ENCODE measurements at places on chromosomes 7 and 10. TPM values are rescaled to one million over a fixed set of nuclear protein-coding genes. Genes with fewer than 3 reads are reported as not detected.

Gene GRID2IP
- not detected for total RNA-seq

Gene TEX36
- total RNA-seq: not detected

DNA sequence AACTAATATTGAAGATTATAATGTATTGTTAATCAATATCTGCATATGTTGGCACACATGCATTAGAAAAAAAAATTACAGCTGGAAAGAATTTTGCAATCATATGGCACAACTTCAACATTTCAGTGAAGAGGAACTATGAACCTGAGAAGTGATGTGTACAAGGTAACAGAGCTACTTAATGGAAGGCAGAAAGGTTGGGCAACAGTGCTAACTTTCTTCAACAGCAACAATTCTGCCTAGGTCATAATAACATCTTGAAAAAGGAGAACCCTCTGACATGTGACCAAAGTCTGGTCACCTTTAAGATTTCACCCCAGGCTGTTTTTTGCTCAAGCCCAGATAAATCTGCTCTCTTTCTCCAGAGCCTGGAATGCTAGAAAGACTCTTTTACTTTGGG lies 47.9 kb upstream of the SKAP2 start:
- DNase-seq: no peak

DNA sequence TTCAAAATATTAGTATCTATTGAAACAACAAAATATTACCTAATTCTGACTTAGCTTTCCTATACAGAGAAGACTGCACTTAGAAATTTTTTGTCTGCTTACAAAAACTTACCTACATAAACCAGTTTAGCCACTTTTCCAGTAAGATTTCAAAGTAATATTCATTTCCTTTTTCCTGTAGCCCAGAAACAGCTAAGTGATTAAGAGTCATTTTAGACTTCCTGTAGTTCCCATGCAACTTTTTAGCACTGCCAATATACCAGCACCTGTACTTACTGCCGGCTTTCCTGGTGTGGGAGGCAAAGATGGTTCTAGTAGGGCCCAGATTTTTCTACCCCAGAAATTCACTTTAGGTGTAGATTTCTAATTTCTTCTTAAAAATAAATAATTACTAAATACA lies 21.8 kb downstream of the NT5C2 start:
- DNase-seq: no peak

DNA sequence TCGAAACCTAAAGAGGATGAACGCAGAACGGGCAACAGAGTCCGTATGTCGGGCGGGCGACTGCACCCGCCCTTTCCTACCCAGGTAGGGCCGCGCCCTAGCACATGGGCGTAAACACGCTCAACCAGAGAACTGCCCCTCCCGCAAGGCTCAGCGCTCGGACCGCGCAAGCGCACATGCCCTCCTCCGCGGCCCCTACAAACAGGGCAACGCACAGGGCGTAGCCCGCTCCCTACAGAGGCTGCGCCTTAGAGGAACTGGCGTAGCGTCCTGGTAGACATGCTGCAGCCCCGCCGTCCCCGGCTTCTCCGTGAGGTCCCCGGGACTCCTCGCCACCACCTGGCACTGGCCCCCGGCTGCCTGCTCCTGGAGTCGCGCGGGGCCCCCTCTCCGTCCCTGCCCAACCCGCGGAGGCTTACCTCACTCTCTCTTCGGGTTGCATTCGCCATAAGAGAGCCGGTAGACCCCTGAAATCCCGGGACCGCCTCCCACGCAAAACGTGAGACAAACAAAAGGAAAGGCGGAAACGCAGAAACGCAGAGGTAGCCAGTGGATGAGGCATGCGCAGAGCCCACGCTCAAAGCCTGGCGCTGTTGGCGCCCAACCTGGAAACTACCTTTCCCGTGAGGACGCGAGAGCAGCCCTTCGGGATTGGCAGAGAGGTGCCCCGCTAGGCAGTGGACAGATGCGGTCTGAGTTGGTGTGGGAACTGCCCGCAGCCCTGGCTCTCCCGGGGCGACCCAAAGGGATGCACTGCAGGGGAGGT lies at the start of gene ZNF33B:
Gene ZNF33B (minus strand): TSS at position 516 of the 766 bp plus-strand sequence. CDS start 1,642 bp downstream, outside the sequence.
- peak; percentile 97 for DNase-seq

GRCh38 chr7:36880108-36880507 lies 155.8 kb upstream of the AOAH start:
- no peak for DNase-seq

DNA sequence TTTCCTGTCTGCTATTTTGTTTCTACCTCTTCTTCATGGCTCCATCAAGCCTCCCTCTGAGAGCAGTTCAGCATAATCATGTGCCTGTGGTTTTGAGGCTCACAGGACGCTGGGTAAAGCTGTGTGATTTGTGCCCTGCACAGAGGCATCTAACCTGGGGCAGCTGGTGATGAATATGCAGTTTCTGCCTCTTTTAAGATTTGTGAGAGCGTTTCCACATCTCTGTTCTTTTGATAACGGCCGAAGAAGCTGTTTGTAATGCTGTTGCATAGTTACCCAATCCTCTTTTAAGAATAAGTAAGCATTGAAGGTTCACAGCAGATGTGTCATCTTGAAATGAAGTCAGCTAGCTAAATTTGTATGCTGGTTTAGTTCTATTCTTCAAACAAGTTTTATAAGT lies 45.2 kb downstream of the PNLIPRP3 start:
- no peak for DNase-seq
